Type B pancreatic cell (in vitro differentiated cells): ENCODE measurements at places on chromosomes 12 and 14.

- no peak for DNase-seq
These were observed 3.3 kb upstream of the TMEM117 start for GRCh38 chr12:43832463-43833168.

GRCh38 chr14:29521526-29522137, 406.0 kb downstream of the PRKD1 start:
- DNase-seq: no peak

GRCh38 chr12:122533856-122534255, 6.8 kb downstream of the KNTC1 start:
- DNase-seq: no peak

DNA sequence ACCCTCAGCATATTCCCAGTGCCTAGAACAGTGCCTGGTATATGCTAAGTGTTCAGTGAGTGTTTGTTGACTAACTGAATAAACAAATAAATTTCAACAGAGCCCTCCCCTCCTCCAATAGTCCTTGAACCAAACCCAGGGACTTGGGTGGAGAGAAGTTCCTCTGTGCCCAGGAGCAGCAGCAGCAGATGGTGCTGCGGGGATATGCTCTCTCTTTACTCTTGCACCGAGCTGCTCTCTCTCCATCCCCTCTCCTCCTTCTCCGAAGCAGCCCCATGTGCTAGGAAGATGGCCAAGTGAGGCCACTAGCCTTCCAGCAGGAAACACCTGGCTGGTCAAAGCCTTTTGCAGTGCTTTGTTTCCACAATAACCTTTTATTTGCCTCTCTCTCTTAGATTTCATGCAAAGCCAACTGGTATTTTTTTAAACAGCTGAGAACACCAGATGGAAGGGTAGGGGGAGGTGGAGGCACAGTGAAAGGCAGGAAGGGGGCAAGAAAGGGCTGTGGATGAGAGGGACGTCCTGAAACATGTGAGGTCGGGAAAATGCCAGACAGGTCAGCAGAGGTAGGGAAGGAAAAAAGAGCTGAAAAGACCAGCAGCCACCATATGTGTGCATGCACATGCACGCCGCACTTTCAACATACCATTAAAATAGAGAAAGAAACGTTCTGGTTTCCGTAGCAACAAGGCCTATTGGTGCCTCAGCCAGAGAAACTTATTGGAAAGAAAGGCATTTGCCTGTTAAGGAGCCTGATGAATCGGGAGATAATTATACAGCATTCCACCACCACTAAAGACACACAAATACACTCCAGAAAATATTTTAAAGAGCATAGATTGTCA, 78.9 kb downstream of the EMP1 start:
- DNase-seq: no peak

- no peak for DNase-seq
These were observed 18.3 kb downstream of the TRIP11 start for GRCh38 chr14:92021523-92021922.
